ENCODE measurements at places on chromosomes 16 and 17.
A peak's percentile ranks its signal among the peaks of the same experiment; 100 is the strongest.

DNA sequence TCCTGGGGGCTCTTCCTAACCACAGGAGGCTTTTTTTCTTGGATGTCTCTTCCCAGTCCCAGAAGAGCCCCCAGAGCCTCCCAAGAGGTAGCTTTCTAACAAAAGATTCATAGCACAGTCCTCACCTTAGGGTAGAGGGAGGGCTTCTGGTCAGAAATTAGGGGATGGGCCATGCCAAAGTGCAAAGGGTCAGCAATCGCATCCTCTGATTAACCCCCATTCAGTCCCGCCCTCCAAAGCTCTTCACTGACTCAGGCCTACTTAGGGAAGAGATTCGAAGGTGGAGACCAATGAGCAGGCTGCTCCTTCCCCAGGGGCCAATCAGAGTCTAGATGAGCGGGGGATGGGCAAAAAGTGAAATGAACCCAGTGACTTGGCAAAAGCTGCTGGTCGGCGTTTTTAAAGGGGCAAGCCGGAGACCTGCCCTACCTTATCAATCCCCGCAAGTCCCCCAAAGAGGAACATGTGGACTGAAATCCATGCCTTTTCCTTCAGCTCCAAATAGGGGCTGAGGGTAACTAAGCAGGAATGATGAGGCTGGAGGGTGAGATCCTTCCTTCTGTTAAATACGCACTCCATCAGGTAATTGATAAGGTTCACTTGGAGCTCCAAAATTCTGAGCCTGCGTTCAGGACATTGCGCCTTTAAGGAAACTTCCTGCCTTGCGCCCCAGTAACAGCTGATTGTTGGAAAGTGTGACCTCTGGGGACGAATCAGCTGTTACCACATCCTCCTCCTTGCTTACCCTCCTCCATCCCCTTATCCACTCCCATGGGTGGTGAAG, 6.9 kb upstream of the TLCD2 start:
- DNase-seq: peak; percentile 80

DNA sequence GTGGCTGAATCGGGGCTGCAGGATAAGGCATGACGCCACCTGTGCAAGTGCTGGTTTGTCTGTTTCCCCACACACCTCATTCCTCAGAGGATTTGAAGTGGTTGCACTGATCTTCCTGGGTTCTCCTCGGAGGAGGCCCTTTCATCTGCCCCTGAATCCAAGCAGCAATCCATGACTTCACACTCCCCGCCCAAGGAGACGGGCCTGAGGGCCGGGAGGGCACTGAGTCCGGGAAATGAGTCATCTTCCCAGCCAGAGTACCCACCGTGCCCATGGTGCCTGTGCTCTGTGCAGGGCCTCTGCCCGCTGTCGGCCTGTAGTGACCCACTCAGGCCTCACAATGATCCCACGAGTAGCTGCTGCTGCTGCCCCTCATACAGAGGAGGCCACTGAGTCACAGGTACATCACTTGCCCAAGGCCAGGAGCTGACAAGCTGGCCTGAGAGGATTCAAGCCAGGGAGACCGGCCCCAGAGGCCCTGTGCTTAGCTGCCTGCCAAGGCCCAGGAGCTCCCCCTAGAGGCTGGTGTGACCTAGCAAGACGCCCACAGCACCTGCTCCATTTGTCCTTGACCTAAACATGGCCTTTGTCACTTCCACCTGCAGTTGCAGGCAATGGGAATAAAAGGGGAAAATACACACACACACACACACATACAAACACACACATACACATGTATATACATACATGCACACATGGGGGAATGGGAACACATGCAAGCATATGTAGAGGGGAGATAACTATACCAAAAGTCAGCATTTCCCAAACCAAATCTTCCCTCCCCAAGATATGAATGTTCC, 240.0 kb downstream of the C16orf95 start:
- DNase-seq: no peak

DNA sequence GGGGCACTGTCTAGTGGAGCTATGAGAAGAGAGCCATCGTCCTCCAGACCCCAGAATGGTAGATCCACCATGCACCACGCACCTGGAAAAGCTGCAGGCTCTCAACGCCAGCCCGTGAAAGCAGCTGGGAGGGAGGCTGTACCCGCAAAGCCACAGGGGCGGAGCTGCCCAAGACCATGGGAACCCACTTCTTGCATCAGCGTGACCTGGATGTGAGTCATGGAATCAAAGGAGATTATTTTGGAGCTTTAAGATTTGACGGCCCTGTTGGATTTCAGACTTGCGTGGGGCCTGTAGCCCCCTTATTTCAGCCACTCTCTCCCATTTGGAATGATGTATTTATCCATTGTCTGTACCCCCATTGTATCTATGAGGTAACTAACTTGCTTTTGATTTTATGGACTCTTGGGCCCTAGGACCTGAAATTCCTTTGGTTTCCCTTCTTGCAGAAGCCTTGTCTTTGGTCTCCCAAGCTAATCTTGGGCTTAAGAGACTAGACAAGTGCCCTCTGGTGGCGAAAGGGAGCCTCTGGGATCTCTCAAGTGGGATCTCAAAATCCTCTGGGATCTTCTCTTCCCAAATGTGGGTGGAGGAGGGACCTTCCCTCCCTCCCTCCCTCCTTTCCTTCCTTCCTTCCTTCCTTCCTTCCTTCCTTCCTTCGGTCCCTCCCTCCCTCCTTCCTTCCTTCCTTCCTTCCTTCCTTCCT, 58.2 kb upstream of the HAPSTR1 start:
- peak; percentile 23 for DNase-seq

GRCh38 chr16:85819771-85820170, 20.3 kb downstream of the COX4I1 start:
- no peak for DNase-seq

- no peak for DNase-seq
Observed at GRCh38 chr16:19835968-19836421, 48.7 kb downstream of the GPRC5B start.

GRCh38 chr17:79607940-79608623, 2.8 kb downstream of the RBFOX3 start:
- no peak for DNase-seq

- no peak for DNase-seq
Observed at GRCh38 chr16:72922714-72923113, 125.2 kb downstream of the ZFHX3 start.

GRCh38 chr17:73710095-73710592, 65.9 kb upstream of the SDK2 start:
- DNase-seq: no peak

- no peak for DNase-seq
Observed at GRCh38 chr17:7673239-7673638, 14.1 kb downstream of the TP53 start.

DNA sequence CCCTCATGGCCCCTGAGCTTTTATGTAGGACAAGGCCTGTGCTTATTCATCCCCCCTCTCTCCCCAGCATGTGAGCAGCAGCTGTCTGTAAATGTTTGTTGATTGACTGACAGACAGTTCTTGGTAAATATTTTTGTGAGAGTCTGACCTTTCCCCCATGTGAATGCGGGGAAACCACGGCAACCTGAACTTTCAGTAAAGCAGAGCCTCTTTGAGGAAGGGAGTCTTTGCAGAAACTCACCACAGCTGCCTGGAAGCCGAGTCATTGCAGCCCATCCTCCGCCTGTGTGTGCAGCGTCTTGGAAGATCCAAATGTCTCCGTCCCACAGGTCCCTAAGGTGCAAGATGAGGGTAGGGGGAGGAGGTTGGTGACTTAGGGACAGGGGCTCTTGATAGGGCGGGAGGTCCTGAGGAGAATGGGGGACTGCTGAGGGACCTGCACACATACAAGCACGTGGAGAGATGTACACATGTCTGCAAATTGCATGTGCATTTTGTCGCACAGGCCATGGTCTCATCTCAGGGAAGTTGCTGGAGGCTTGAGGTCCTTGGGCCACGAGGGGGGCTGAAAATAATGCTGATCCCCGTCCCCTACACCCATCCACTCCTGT, 23.0 kb upstream of the IL21R start:
- DNase-seq: no peak
